ENCODE measurements at places on chromosomes 3 and 15.

GRCh38 chr3:101095693-101096430, 102.6 kb upstream of the ABI3BP start:
- no peak for DNase-seq

DNA sequence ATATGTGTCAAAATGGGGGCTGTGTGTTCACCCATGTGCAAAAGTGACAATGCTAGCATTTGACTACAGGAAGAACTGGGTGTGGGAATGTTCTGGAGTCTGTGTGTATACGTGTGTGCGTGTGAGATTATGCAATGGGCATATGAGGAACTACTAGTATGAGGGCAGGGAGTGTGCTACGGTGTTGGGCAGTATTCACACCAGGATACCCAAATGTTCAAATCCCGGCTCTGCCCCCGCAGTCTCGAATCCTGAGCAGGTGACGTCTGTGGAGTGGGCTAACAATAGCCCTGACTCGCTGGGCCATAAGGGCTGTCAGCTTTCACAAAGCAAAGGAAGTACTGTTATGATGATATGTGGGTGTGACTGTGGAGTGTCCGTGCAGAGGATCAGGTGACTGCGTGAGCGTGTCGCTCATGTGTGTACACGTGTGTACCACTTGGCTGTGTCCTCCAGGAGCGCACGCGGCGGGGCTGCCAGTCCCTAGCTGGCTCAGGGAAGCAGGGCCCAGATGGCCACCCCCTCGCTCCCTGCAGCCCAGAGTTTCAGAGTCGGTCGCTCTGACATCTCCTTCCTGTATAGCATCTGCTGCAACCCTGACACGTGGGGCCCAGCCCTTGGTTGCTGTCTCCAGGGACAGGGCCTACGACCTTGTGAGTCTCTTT, 27.2 kb downstream of the IQSEC1 start:
- DNase-seq, result no peak

- DNase-seq, result no peak
These were observed 5.7 kb downstream of the RAD54L2 start for GRCh38 chr3:51544011-51544775.

DNA sequence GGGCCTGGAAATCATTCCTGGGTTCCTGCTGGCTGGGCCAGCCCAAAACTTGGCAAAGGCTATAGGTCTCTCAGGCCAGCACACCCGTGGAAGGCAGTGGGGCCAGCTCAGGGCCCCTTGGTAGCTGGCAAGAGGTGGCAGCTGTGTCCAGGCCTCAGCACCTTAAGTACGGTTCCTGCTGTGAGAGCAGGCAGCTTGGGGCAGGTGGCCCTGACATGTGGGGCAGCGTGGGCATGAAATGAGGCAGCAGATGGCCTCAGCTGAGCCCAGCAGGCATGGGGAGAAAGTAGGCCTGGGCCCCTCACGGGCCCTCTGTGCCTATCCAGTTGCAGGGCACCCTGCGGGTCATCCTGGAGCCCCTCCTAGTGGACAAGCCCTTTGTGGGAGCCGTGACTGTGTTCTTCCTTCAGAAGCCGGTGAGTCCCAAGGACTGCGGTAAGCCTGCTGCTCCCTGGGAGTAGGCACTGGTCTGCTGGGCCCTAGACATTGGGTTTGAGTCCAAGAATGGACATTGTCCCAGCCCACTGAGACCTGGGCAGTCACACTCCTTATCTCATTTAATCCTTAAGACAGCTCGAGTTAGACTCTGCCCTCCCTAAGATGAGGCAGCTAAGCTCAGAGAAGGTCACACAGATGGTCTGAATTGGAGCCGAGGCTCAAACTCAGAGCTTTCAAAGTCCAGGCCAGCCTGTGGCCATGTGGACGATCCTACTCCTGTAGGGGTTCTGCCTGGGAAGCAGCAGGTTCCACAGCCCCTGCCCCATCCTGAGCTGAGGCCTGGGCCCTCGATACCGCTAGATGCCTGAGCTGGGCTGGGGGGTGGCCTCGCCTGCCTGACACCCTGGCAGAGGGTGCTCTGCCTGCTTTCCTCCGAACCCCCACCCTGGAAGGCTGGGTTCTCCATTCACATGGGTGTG, 25.5 kb downstream of the ESYT3 start:
- DNase-seq, result no peak

DNA sequence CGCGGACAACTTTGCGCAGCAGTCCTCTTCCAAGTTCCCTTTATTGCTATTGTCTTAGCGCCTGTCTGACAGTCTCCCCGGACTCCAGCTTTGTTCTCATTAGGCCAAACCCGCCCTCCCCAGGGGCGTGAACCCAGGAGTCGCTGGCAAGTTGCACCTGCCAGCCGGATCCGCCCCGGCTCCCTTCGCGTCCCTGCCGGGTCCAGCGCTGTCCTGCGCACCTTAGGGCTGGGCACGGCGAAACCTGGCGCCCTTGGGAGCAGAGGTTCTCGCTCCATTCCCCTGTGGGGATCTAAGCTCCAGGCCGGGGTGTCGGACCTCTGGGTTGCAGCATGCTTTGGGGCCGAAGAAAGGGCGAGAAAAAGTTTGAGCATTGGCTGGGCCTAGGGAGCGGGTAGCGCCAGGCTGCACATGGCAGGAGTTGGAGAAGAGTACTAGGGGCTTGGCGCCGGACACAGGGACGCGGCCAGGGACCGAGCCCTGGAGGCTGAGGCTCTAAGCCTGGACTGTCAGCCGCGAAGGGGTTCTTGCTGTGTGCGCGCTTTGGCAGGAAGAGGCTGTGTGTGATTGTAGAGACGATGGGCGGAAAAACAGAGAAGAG, 335.1 kb upstream of the THRB start:
- no peak for DNase-seq

DNA sequence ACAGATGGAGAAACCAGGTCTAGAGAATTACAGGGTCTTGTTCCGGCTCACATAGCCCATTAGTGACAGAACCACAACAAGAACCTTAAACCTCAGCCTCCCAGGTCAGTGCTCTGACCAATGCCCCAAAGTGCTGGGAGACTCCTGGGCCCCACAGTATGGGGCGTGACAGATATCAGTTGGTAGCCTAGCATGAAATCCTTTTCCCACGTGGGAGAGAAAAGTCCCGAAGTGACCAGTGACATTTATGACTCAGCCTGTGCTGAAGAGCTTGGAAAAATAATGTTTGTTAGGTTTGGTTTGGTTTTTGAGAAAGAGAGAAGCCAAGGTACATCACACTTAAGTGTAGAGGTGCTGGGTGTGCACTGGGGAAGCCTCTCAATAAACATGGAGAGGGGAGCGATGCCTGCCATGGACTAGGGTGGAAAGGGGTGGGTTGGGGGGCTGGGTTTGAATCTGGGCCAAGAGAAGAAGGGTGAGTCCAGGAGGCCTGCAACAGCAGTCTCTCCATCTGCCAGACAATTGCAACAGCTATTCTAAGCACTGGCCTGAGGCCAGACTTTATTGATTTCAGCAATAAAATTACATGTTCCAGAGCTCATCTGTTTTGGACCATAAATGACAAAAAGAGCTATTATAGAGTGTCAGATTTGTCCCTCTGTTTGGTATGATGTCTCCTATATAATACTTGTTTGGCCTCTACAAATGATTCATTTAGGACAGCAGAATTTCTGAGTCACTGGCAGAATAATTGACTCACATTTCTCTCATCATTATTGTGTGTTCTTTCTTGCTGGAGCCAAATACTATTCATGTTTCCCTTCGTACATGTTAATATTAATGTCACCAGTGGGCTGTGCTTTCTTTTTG, 43.4 kb downstream of the C2CD4A start:
- DNase-seq, result no peak

DNA sequence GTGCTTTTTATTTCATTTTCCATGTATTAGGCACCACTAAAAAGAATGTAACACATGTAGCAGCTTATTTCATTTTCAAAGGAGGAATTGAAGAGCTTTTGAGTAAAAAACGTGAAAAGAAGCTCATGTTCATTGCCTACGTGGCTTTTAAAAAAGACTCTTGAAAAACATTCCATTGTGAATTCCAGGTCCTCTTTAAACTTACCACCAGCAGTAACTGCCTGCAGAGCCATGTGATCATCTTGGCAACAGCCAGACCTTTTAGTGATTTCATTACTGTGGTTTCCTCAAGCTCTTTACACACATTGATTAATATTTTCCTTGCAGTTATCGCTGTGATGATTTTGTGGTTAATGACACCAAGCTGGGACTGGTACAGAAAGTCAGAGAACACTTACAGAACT, 43.8 kb upstream of the FBXL22 start:
- no peak for DNase-seq

DNA sequence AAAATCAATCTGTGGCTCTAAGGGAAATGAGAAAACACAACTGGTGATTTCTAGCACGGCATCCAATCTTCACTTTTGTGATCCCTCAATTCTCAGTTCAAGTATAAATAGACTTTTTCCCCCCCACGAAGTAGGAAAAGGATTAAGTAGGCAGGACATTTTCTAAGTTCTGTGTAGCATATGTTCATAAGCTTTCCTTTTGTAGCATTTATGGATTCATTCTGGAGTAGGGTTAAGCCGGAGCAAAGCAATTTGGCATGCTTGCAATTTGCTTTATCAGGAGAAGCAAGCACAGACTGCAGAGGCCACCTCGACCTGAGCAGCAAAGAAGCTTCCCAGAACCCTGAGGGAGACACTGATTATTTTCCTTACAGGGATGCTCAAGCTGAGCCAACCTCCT, 66.3 kb downstream of the FHIT start:
- no peak for DNase-seq

DNA sequence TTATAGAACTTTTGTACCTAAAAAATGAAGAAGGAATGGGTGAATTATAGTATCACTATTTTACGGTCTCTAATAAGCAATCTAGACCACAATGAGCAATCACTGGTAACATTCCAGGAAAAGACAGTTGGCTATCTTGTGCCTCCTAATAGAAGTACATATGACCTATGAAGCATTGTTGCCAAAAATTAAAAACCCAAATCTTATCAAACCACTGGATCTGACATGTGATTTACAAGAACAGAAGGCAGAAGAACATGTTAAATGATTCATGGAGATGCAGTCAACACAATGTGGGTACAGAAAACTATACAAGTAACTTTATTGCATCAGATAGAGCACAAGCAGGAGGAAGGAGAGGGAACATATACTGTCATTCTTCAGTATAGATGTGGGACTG, 14.5 kb upstream of the HYKK start:
- no peak for DNase-seq

- no peak for DNase-seq
These were observed 1.4 kb upstream of the BCL6 start for GRCh38 chr3:187746442-187747281.

- no peak for DNase-seq
These were observed 488.3 kb upstream of the ALCAM start for GRCh38 chr3:104878395-104878794.

GRCh38 chr15:100338971-100339444, 2.8 kb downstream of the ADAMTS17 start:
- peak; percentile 70 for DNase-seq

DNA sequence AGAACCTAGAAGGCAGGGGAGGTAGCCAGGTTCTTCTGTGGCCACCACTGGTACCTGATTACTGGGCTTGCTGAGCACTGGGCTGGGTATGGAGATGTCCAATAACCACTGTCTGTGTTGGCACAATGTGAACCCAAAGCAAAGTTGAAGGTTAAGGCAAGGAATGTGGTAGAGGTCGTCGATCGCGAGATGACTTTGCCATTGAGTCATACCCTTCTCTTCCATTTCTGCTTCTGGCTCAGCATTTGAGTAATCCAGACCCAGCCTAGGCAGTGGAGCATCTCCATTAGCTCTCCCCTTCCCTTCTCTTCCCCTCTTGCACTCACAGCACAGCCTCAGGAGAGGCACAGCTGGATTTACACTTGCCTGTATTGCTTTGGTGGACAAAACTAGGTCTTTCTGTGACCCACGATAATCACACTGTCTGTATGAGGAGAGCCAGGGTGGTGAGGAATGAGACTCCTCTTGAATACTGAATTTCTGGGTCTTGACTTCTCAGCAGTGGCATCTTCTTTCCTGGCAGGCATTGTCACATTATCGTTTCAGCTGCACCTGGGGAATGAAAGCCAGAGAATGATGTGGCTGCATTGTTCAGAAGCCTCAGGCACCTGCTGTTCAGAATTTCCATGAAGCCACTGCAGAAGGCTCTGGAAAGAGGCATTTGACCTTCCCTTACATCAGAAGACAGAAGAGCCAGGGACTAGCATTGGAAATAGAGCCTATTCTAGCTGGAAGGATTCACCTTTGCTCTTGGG, 272.6 kb downstream of the PDCD6IP start:
- DNase-seq, result no peak

GRCh38 chr15:74131628-74132413, 1.4 kb downstream of the ISLR2 start:
- no peak for DNase-seq

- peak; percentile 89 for DNase-seq
These were observed 860 bp downstream of the RASA2 start for GRCh38 chr3:141487521-141488252.

DNA sequence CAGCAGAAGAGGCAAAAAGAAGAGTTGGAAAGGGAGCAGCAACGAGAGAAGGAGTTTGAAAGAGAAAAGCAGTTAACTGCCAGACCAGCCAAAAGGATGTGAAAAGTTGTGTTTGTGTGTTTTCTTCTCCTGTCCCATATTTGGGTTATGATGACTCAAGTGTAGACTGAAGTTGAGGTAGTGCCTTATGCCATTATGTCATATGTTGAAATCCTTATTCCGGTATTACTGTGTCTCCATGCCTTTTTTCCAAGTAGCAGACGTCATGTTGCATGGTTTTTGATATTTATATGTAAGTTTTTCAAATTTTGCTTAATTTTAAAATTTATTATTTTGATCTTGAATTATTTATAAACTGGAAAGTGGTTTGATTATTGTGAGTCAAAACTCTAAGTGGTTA, 19.2 kb downstream of the BLOC1S6 start:
- DNase-seq, result no peak

- peak; percentile 51 for DNase-seq
These were observed 3.5 kb downstream of the EIF4E3 start for GRCh38 chr3:71721651-71722157.

GRCh38 chr3:32470362-32470761, 32.3 kb downstream of the CMTM6 start:
- no peak for DNase-seq
